Stomach (tissue), 19 donors: ENCODE measurements at places on chromosomes 6 and 20. TPM values are rescaled to one million over a fixed set of nuclear protein-coding genes. Genes with fewer than 3 reads are reported as not detected.

Gene DNMT3B
- total RNA-seq, result not detected

Gene LINC00237
- not detected for total RNA-seq

Gene ID4
- not detected for total RNA-seq

Gene OPN5
- total RNA-seq, result not detected
